ENCODE measurements at places on chromosomes 13 and 19.

GRCh38 chr13:30735872-30736175 is 481 bp downstream of the ALOX5AP start:
- no peak for DNase-seq

DNA sequence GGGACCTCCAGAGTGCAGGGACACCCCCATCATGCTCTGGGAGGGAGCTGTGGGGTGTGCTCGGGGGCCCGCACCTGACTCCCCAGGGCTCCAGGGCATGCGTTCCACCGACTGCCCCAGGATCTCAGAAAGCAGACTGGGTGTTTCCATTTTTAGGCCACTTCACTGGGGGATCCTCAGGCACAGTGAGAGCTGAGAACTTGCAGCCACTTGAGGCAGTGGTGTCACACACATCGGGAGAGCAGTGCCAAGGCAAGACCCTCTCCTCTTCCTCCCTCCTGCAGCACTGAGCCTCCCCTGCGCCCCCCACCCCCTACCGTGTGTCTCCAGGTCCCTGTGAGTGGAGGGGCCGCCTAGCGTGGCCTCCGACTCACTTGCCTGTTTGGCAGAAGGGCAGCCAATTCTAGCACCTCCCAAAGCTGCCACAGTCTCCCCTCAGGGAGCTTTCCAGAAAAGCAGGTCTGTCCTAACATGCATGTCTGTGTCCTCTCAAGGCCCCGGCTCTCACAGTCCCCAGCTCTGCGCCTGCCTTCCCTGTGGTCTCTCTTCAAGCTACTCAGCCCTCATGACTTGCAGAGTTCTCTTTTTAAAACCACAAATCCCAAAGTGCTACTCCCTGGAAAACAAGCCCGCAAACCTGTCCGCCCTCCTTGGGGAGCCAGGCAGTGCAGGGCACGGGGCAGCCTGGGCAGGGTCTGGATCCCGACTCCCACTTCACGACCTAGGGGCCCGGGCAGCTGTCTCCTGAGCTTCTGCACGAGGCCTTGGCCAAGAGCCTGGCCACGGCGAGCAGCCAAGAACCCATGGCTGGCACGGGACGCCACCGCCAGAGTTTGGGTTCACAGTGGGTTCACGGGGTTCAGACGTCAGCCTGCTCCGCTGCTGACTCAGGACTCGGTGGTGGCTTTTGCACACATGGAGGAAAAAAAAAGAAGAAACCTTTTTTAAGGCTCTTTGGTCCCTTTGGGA is 94.1 kb downstream of the STK24 start:
- no peak for DNase-seq

DNA sequence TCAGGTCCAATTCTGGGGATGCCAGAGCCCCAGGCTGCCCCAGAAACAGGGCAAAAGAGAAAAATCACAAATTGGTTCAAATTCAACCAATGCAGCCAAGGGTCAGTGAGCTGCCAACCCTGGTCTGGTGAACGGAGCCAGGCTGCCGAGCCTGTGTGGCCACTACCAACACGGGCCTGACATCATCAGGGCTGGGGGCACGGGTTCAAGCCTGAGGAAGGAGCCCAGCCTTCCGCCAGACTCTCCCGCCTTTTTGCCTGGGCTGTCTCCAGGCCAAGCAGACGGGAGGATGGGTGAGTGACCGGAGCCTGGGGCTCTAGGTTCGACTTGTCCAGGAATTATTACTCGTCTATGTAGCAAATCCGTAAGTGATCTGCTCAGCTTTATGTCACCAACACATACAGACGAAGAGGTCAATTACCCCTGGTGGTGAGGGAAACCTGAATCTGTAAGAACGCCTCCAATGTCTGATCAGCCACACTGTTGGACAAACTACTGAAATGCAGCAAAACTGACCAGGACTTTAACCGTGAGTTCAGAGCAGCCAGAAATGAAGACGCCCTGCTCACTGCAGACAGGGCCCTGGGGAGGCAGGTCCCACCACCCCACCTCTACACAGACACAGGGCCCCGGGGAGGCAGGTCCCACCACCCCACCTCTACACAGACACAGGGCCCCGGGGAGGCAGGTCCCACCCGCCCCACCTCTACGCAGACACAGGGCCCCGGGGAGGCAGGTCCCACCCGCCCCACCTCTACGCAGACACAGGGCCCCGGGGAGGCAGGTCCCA is 31.8 kb downstream of the RAB20 start:
- no peak for DNase-seq

DNA sequence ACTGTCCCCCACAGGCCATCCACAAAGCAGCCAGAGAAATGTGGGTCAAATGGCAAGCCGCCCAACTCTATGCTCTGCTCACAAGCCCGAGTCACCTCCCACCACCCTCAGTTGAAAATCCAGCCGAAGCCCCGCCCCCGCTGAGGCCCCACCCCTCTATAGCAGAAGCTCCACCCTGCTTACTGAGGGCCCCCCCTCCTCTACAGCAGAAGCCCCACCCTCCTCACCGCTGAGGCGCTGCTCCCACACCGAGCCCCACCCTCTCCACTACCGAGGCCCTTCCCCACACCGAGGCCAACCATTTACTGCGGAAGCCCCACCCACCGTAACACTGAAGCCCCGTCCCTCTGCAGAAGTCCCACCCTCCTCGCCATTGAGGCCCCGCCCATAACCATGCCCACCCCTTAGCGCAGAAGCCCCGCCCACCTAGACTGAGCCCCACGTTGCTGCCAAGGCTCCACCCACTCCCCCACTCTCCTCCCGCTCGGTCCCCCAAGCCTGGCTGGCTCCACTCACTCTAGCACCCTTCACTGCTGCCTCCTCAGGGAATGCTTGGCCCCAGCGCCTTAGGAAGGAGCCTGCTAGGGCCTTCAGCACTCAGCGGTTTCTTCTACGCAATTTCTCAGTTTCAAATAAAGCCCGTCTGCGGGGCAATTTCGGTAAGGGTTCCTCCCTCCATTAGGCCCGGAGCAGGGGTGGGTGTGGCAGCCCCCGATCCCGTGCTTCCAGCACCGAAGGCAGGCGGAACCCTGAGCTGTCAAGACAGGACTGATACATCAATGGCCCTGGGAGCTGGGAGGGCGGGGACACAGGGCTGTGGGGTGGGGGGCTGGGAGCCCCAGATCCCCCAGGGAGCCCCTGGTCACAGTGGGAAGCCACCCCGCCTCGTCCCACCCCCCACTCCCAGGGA is 9.0 kb upstream of the MYDGF start:
- no peak for DNase-seq

- DNase-seq: no peak
These were observed 17.2 kb downstream of the SAFB2 start for GRCh38 chr19:5605362-5605761.

DNA sequence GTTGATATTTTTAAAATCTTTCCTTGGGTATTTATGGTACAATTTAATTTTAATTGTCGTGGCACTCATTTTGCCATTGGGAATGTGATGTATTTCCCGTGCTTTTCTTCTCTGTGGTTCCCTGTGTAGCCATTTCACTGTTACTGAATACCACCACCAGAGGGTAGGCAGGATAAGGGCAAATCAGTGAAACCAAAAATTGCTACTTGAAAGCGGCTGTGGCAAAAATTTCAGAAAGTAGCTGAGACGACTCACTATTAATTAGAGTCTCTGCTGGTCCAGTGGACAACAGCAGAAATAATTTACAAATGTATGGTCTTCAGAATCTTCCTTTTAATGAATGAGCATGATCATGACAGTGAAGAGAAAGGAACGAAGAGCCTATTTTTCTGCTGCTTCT is 34.4 kb upstream of the MIR17HG start:
- no peak for DNase-seq

- DNase-seq: peak; percentile 98
These were observed 6.6 kb upstream of the BCL3 start for GRCh38 chr19:44741841-44742329.
